ENCODE measurements at places on chromosomes 2 and 18.

- H3K4me3 ChIP-seq: no peak overlapping the region
- no peak overlapping the region for H3K27ac ChIP-seq
- no peak for DNase-seq
These were observed 94.3 kb downstream of the NFATC1 start for GRCh38 chr18:79489899-79490625.

- H3K4me3 ChIP-seq: no peak overlapping the region
- H3K27me3 ChIP-seq: no peaks in the 10 kb centered on the region
- no peak overlapping the region for H3K27ac ChIP-seq
- DNase-seq: no peak
- H3K4me1 ChIP-seq: no peaks in the 10 kb centered on the region
- no peaks in the 10 kb centered on the region for H3K36me3 ChIP-seq
These were observed 121.6 kb downstream of the MTCL1 start for GRCh38 chr18:8826971-8827370.

DNA sequence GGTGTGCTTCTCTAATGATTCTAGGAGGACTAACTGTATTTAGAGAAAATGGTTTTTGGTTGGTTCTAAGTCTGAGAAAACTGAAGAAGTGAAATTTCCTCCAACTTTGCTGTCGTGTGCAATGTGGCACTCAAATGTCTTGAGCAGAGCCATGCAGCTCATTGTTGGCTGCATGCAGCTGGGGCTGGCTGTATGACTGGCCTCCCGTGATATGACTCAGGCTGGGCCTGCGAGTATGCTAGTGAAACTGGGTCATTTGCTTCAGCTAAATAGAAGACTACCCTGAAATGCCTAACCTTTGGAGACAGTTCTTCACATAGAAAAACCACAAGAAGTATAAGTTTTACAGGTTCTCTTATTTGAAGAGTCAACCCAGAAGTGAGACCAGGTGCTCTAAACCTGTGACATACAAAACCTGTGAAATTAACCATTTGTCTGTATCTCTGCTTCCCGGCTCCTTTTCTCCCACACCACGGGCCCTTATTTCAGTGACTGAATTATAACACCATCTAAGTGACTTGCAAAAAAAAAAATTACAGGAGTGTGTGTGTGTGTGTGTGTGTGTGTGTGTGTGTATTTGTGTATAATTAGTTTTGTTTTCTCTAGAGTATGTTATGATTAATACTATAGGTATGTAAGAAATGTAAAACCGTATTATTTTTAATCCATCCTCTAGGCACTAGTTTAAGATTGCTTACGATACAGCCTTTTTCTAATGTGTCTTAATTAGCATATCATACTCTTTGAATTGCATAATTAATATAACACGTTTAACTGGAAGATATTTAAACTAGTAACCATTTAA lies 15.9 kb downstream of the POLI start:
- no peaks in the 10 kb centered on the region for H3K27me3 ChIP-seq
- peak; percentile 32 for DNase-seq
- peaks cover 40% of the 10 kb centered on the region for H3K36me3 ChIP-seq

DNA sequence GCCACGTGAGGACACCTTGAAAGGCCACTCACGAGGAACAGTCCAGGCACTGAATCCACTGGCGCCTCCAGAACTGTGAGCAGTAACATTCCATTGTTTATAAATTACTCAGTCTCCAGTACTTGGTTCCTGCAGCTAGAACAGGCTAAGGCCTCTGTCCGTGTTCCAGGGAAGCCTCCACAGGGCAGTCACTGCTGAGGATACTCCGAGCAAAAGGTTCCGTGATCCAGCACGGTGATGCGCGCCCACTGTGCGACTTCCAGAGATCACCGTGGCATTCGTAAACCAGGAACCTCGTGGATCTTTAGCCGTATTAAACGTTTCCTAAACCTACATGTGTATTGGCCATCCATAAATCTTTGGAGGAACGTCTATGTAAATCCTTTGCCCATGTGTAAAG lies 51.5 kb upstream of the SALL3 start:
- no peaks in the 10 kb centered on the region for H3K27me3 ChIP-seq
- H3K4me1 ChIP-seq: no peaks in the 10 kb centered on the region
- H3K36me3 ChIP-seq: no peaks in the 10 kb centered on the region

- DNase-seq: no peak
- no peaks in the 10 kb centered on the region for H3K27me3 ChIP-seq
- H3K27ac ChIP-seq: no peak overlapping the region
- H3K4me1 ChIP-seq: no peaks in the 10 kb centered on the region
- H3K36me3 ChIP-seq: peaks cover 6% of the 10 kb centered on the region
These were observed 12.3 kb downstream of the FASTKD1 start for GRCh38 chr2:169561364-169561763.

DNA sequence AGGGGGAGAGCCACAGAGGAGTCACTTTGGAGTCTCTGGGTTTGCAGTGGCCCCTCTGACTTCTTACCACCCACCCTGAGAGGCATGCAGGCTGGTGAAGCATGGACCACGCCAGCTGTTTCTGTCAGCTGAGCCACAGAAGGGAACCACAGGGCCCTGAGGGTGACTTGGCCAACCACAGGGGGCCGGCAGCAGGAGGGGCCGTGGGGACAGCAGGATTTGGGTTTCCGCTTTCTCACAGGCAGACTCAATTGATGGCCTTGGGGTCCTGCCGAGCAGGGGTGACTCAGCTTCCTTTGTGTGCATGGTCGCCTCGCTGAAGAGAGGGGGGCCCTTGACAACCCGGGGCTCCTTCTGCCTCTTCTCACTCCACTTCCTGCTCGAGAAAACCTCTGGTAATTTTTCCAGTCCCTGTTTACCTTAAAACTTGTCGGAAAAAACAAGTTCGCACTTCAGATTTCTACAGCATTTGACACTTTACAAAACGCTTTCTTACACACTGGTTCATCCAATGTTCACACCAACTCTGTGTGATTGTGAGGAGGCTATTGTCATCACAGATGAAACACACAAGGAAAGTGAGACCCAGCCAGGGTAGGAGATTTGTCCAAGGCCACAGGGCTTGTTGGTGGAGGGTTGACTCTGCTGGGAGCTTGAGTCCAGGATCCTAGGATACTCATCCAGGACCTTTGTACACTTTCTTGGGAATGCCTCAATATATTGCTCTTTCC lies 311.2 kb downstream of the LPIN1 start:
- peaks cover 13% of the 10 kb centered on the region for H3K4me1 ChIP-seq
- DNase-seq: peak; percentile 43
- H3K27me3 ChIP-seq: no peaks in the 10 kb centered on the region
- no peak overlapping the region for H3K27ac ChIP-seq
- no peak overlapping the region for H3K4me3 ChIP-seq

- H3K4me3 ChIP-seq: no peak overlapping the region
- no peaks in the 10 kb centered on the region for H3K36me3 ChIP-seq
- DNase-seq: no peak
- H3K27me3 ChIP-seq: no peaks in the 10 kb centered on the region
These were observed 131.2 kb downstream of the ETAA1 start for GRCh38 chr2:67528320-67528719.

- H3K27me3 ChIP-seq: no peaks in the 10 kb centered on the region
- peaks cover 52% of the 10 kb centered on the region for H3K4me1 ChIP-seq
- no peak overlapping the region for H3K4me3 ChIP-seq
- H3K27ac ChIP-seq: no peak overlapping the region
These were observed 16.0 kb upstream of the CHRNA1 start for GRCh38 chr2:174780191-174780840.

DNA sequence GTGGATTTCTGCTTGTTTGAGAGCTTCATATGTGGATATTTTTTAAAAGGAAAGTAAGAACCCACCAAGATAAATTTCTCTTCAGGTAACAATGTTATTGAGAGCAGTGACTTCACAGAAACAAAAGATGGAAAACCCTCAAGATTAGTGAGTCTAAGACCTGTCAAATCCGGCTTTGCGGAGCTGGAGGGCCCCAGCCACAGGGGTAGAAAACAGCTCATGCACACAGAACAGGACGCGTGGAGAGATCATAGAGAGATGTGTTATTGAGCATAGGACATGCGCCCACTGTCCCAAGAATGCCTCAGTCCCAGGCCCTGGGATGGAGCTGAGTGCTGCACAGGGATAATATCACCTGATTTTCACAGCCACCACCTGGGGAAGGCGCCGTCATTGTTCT lies 21.3 kb downstream of the EDAR start:
- H3K27ac ChIP-seq: no peak overlapping the region
- no peaks in the 10 kb centered on the region for H3K27me3 ChIP-seq
- H3K36me3 ChIP-seq: no peaks in the 10 kb centered on the region
- no peak overlapping the region for H3K4me3 ChIP-seq
- DNase-seq: no peak

- DNase-seq: no peak
- no peaks in the 10 kb centered on the region for H3K4me1 ChIP-seq
- H3K27me3 ChIP-seq: no peaks in the 10 kb centered on the region
- no peak overlapping the region for H3K4me3 ChIP-seq
These were observed 487.3 kb upstream of the DCC start for GRCh38 chr18:51852681-51853080.
